ENCODE measurements at places on chromosomes 12 and 14.
A peak's percentile ranks its signal among the peaks of the same experiment; 100 is the strongest.

DNA sequence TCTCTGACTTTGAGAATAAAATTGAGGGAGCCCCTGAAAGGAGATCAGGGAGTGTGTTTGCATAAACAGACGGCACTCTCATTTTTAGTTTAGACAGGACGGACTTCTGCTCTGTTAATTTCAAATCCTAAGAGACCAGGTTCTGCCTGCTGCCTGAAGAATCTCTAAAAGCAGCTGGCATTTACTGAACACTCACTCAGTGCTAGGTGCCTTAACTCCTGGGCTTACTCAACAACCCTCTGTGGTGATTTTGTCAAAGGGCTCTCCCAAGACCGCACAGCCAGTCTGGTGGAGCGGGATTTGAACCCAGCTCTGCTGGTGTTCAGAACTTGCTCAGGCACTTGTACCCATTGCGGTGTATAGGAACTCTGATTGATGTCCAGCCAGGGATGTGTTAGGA, 2.2 kb downstream of the ORAI1 start:
- DNase-seq, result no peak

DNA sequence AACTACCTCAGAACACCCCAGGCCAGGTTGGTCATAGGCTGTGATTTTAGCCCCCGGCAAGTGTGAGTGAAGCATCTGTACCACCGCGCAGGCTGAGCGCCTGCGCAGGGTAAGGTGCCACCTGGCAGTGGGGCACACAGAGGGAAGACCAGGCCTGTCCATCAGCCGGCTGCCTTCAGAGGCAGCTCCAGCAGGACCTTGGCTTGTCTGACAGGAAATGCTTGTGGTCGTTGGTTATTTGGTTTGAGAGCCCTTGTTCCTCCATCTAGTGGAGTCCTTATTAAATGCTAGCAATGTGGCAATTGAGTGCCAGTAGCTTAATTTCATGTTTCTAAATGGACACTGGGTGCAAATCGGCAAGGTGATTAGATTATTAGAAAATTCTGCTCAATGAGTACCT, 27.5 kb downstream of the SLC25A29 start:
- DNase-seq, result peak; percentile 83

DNA sequence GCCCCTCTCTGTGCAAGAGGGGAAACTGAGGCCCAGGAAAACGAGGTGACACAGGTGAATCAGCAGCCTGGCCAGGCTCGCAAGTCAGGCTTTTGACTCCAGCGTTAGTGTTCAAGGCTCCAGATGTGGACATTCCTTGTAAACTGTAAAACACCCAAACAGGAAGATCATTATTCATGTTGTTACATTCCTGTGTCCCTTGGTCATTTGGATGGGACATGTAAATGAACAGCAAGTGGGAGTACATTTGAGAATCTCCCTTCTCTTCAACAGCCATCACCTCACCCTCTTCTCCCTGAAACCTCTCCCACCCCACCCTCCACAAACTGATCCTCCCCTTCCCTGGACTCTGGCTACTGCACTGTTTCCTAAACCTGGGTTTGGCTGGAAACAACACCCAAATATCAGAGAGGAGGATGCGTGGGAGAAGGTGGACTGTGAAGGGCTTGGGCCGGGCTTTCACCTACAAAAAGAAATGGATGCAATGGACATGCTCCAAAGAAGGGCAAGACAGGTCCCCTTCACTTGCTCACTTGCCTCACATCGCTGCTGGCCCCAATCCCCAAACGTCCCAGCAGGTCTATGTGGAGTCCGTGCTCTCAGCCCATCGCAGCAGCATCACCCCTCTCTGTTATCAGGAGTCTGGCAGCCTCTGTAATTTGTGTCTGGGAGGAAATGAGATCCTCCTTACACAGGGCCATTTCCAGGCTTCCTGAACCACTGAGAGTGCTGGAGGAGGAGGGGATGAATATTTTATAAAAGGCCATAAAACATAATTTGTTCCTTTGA, 76.7 kb downstream of the GALNT8 start:
- no peak for DNase-seq

- DNase-seq, result peak; percentile 7
Measured at GRCh38 chr14:55267820-55268219, 3.4 kb upstream of the FBXO34 start.

- DNase-seq, result no peak
Measured at GRCh38 chr12:24244231-24244630, 294.8 kb upstream of the SOX5 start.
